Myocyte (in vitro differentiated cells): ENCODE measurements at places on chromosomes 12 and 14.

DNA sequence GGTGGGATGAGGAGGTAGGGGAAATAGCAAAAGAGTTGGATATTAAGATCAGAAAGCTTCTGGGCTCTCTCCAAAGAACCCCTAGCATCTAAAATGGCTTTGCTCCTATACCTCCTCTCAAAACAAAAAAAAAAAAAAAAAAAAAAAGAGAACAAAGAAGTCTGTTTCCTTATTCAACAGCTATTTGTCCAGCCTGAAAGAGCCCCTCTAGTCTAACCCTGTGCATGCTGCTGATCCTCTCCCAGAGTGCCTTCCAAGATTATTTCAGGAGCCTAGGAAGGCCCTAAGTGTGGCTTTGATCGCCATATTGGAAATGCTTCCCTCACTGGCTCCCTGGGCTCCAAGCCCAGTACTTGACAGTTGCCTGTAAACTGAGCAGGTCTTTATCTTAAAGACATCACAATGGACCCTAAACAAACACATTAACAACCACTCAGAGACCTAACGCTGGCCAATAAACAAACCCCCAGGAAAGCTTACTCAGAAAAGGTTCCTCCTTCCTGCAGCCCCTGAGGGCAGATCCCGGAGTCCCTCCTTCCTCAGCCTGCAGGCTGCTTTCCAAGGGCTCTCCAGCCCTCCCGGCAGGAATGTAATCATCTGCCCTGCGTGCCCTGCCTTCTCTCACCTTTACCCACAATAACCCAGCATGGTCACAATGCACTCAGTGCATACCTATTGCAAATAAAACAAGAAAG lies 17.4 kb upstream of the COL2A1 start:
- DNase-seq = no peak

GRCh38 chr14:84544486-84545131 lies 985.3 kb upstream of the FLRT2 start:
- no peak for DNase-seq

DNA sequence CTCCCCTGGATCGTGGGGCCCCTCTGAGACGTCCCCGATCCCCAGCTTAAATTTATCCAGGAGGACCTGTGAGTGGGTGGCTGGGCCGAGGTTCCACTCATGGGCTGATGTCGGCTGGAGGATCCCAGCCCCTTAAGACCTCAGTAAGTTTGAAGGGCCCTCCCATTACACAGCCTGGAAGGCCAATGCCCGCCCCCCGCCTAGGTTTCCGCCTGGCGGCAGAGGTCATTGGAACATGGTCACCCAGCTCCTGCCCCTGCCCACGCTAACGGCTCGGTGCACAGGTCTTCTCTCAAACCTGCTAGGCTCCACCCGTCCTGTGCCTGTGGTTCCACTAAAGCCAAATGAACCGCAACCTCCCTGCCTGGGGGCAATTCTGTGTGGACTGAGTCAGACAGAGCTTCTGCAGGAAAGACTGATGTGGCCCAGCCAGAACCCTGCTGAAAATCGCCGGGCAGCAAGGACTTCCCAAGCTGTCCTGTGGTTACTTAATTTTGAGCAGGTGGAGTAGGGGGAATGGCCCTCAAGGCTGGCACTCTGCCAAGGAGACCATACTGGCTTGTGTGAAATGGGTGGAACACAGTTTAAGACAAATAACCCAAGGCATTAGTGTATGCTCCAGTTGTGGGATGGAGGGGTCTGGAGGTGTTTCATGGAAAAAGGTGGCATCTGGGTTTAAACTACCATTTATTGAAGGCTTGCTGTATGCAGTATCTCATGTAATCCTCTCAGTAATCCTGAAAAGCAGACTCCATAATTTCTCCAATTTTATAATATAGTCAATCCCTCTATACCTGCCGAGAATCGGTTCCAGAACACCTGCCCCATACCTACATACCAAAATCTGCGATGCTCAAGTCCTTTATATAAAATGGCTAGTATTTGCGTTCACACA lies 903 bp upstream of the NT5DC3 start:
- peak; percentile 97 for DNase-seq

DNA sequence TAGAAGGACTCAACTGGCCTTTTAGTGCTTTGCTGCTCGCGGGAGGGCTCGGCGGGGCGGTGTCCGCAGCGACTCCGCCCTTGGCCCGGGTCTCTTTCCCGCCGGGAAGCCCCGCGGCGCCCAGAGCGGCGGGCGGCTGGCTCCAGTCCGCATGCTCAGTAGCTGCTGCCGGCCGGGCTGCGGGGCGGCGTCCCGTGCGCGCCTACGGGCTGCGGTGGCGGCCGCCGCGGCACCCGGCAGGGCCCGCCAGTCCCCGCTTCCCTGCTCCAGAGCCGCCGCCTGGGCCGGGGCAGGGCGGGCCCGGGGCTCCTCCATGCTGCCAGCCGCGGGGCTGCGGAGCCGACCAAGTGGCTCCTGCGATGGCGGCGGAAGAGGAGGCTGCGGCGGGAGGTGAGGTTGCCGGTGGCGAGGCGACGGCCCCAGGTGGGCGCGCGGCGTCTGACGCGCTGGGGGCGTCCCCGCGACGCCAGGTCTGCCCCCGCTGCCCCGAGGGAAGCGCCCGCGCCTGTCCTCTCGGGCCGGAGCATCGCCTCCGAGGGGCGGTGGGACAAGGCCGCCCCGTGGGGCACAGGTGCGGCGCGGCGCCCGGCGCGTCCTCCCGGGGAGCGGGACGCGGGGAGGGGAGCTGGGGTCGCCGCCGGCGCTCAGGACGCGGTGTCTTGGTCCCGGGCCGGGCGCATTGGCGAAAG lies at the start of gene BMAL2:
BMAL2 (plus strand) TSS at position 123 of the 689 bp plus-strand sequence; CDS start at position 360, 237 bp downstream.
- DNase-seq = peak; percentile 31

DNA sequence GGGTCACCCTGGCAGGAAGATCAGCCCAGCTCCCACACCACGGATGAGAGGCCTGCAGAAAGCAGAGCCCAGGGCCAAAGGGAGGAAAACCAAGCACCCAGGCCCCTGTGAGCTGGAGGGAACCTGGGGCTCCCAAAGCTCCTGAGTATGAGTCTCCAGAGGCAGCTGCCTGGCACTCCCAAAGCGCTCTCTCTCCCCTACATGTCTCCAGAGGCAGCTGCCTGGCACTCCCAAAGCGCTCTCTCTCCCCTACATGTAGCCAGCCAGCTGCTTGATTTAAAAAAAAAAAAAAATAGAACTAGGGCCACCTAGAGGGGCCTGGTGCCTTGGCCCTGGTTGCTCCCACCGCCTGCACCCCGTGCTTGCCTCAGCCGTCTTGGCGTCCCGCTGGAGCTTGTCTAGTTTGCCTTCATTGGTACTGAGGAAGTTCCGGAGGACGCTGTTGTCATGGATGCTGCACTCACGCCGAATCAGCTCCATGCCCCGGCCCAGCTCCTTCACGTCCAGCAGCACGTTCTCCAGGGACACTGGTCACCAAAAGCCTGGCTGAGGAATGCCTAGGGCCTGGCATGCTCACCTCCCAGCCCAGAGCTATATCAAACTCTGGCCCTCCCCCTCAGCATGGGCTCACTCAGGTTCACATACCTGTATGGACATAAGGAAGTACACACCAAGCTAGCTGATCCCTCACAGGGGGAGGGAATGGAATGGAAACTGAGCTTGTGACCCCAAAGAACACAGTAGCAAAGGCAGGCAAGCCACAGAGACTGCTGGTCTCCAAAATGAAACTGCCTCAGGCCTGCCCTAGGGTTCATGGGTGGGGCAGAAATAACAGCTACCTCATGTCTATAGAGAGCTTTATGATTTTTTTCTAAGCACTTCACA lies 24.7 kb downstream of the PRPF40B start:
- DNase-seq = peak; percentile 57

- DNase-seq = peak; percentile 51
Observed at GRCh38 chr12:114776731-114777442, 92.9 kb upstream of the TBX3 start.

DNA sequence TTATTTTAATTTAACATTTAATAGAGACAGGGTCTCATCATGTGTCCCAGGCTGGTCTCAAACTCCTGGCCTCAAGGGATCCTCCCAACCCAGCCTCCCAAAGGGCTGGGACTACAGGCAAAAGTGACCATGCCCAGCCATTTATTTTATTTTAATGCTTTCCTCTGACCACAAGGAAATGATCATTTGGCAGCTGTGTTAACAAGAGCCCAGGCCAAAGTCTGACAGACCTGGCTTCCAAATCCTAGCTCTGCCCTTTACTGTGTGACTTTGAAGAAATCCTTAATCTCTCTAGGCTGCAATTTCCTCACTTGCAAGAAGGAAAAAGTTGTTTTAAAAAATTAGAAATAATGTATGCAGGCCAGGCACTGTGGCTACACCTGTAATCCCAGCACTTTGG lies 16.7 kb upstream of the GCH1 start:
- DNase-seq = peak; percentile 56

GRCh38 chr14:72644758-72645489 lies 249.0 kb downstream of the DPF3 start:
- no peak for DNase-seq

GRCh38 chr14:65846196-65846868 lies 433.8 kb downstream of the FUT8 start:
- no peak for DNase-seq

DNA sequence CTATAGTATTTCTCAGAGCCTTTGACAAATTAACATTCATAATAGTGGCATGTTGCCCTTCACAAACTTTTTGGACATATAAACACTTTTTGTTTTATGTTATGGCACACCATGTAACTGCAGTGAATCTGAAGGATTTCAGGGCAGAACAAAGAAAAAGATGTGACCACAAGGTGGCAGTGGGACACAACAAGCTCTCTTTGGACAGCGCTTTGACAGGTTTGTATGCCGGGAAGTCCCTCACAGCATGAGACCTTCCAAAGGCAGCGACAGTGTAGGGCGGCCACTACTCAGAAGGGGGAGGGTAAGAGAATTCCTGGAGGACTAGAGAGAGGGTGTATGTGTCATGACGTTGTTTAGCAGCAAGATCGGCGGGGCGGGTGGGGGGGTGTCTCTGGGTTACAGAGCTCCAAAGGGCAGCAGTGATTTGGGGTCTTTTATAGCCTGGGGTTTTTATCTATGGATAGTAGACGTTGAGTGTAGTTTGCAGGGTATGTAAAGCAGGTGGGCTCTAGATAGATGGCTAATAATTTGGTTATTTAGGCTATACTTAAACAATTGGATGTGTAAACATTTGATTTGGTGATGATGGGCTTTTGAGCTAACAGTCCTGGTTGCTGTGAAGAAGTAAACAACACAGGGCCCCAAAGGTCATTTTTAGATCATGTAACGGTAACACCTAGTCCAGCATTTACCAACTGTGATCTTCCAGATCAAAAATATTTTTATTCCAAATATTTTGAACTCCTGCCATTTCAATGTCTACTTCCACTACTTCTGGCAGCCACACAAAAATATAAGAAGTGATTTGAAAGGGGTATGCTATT lies 22.9 kb downstream of the ETFBKMT start:
- DNase-seq = peak; percentile 53

DNA sequence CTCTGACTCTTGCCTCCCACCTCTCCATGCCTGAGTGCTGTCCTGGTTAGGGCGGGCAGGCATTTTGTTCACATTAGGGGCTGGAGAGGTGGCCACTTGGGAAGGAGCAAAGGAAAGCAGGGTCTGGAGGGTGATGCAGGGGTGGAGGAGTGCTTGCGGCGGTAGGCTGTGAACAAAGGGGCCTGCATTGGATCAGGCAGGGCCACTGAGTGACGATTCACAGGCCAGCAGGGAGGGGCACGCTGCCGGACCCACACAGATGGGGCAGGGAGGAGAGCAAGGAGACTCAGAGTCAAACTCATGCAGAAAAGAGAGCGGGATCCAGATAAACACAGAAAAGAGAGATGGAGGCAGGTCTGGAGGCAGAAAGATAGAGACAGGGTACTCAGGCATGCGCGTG lies 58.4 kb upstream of the TBX3 start:
- DNase-seq = no peak

GRCh38 chr14:76778546-76779215 lies 17.4 kb downstream of the VASH1 start:
- DNase-seq = no peak
